ENCODE measurements at places on chromosomes 11 and 22. TPM values are rescaled to one million over a fixed set of nuclear protein-coding genes. Genes with fewer than 3 reads are reported as not detected.

Gene HORMAD2
- total RNA-seq, result not detected

Gene ZBTB44
- 40.3 TPM for total RNA-seq

Gene VWA5A
- total RNA-seq, result 4.2 TPM

Gene SPTBN2
- 0.71 TPM for total RNA-seq

Gene DNAJB7
- total RNA-seq, result not detected

Gene CNTN5
- total RNA-seq, result not detected

Gene OSM
- 2.8 TPM for total RNA-seq

Gene BEST1
- total RNA-seq, result 2.8 TPM

Gene HEPN1
- not detected for total RNA-seq

Gene PHETA2
- 5.3 TPM for total RNA-seq

Measured in heart left ventricle (tissue), 16 donors.